ENCODE measurements at places on chromosomes 12 and 14. TPM values are rescaled to one million over a fixed set of nuclear protein-coding genes. Genes with fewer than 3 reads are reported as not detected.

CLEC6A gene
- not detected for polyA plus RNA-seq

TAS2R42 gene
- not detected for polyA plus RNA-seq

MANSC4 gene
- 1.9 TPM for polyA plus RNA-seq

PPP1R36 gene
- polyA plus RNA-seq: 0.28 TPM

GLIPR1L2 gene
- 0.54 TPM for polyA plus RNA-seq

PSME1 gene
- 1,230 TPM for polyA plus RNA-seq

KLRB1 gene
- 27.0 TPM for polyA plus RNA-seq

DEGS2 gene
- 0.15 TPM for polyA plus RNA-seq

TMEM52B gene
- polyA plus RNA-seq: not detected

TMEM253 gene
- polyA plus RNA-seq: not detected

AICDA gene
- polyA plus RNA-seq: not detected

TSPAN9 gene
- polyA plus RNA-seq: 0.22 TPM

CFAP73 gene
- not detected for polyA plus RNA-seq

ISCU gene
- 295 TPM for polyA plus RNA-seq

GLT8D2 gene
- polyA plus RNA-seq: not detected

MARCHF9 gene
- 2.2 TPM for polyA plus RNA-seq

GPD1 gene
- not detected for polyA plus RNA-seq

CMA1 gene
- not detected for polyA plus RNA-seq
